ENCODE measurements at places on chromosomes 11 and 22.

GRCh38 chr11:118652681-118653181 is 26.7 kb downstream of the TREH start:
- no peak for DNase-seq

- DNase-seq, result no peak
Measured at GRCh38 chr22:27213294-27213693, 555.9 kb downstream of the MIAT start.

GRCh38 chr11:68863553-68864265 is 22.0 kb upstream of the CPT1A start:
- DNase-seq, result no peak

- DNase-seq, result no peak
Measured at GRCh38 chr11:65214212-65214845, 32.6 kb downstream of the CAPN1 start.

DNA sequence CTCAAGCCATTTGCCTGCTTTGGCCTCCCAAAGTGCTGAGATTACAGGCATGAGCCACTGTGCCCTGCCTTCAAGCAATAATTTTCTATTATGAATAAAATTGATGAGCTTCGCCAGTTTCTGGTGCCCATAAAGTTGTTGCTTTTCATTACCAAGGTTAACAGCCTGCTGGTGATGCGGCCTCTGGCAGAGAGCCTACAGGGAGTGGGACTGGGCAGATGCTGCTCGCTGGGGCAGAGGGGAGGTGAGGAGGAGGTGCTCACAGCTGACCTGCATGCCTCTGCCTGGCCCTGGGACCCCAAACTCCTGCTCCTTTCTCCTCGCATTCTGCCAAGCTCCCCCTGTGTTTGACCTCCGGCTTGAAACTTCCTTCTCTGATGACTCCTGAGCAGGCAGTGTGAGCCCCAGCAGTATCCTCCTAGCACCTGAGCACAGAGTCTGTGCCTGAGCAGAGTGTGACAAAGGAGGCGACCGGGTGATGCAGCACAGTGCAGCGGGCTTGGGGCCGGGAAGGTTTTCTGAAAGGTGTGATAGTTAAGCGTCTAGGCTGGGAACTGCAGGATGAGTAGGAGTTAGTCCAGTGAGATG is 56.1 kb upstream of the B3GAT1 start:
- DNase-seq, result no peak

- no peak for DNase-seq
Measured at GRCh38 chr22:48661984-48662383, 1165.7 kb downstream of the BRD1 start.

GRCh38 chr11:102868339-102868738 is 6.4 kb downstream of the MMP12 start:
- DNase-seq, result no peak

DNA sequence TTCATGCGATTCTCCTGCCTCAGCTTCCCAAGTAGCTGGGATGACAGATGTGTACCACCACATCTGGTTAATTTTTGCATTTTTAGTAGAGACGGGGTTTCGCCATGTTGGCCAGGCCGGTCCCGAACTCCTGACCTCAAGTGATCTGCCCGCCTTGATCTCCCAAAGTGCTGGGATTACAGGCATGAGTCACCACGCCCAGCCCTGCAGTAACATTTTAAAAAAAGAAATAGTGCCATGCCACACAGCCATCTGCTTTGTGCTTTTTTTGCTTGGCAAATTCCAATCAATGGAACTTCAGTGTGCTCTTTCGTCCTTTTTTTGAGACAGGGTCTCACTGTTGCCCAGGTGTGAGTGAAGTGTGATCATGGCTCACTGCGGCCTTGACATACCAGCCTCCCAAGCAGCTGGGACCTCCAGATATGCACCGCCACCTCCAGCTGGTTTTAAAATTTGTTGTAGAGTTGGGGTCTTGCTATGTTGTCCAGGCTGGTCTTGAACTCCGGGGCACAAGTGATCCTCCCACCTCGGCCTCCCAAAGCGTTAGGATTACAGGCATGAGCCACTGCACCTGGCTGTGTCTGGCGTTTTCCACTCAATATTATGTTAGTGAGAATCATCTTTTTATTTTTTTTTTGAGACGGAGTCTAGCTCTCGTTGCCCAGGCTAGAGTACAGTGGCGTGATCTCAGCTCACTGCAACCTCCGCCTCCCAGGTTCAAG is 1.8 kb upstream of the CHADL start:
- DNase-seq, result no peak

- DNase-seq, result no peak
Measured at GRCh38 chr22:26527574-26528465, 15.5 kb upstream of the TFIP11 start.

DNA sequence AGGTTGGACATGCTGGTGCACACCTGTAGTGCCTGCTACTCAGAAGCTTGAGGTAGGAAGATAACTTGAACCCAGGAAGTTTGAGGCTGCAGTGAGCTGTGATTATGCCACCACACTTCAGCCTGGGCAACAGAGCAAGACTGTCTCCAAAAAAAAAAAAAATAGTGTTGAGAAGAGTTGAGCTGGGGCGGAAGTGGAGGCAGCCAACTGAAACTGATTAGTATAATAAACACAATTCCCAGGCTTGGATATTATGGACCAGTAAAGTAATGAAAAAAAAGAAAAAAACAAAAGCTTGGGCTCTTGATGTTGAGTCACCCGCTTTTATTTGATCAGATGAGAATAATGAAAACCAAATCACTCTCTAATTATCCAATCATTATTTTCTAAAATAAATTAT is 21.0 kb downstream of the LDLRAD3 start:
- DNase-seq, result no peak

DNA sequence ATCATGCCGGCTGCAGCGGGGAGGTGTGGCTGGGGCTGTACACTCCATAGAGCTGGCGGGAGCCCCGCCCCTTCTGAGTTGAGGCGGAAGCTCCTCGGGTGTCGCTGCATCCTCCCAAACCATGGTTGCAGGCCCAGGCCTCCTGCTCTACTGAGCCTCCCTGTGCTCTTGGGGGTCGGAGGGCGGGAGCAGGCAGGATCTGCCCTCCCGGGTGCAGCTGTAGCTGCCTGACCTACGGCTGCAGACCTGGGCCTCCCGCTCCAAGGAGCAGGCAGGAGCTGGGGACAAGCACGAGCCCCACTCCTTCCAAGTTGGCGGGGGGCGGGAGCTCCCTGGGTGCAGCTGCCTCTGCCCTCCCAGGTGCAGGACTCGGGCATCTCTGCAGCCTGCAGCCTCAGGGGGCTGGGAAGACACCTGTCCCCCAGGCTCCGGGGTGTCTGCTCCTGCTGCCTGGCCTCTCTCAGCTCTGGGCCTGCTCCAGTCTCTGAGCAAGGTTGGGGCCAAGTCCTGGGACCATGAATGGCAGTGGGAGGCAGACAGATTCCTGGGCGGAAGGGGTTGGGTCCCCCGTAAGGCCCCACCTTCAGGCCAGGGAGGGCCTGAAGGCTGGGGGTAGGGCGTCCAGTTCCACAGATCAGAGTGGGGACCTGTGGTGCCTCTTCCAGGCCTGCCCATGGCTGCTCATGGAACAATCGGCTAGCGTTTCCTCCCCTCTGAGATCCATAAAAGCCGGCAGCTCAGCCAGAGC is 46.4 kb upstream of the SC5D start:
- no peak for DNase-seq

DNA sequence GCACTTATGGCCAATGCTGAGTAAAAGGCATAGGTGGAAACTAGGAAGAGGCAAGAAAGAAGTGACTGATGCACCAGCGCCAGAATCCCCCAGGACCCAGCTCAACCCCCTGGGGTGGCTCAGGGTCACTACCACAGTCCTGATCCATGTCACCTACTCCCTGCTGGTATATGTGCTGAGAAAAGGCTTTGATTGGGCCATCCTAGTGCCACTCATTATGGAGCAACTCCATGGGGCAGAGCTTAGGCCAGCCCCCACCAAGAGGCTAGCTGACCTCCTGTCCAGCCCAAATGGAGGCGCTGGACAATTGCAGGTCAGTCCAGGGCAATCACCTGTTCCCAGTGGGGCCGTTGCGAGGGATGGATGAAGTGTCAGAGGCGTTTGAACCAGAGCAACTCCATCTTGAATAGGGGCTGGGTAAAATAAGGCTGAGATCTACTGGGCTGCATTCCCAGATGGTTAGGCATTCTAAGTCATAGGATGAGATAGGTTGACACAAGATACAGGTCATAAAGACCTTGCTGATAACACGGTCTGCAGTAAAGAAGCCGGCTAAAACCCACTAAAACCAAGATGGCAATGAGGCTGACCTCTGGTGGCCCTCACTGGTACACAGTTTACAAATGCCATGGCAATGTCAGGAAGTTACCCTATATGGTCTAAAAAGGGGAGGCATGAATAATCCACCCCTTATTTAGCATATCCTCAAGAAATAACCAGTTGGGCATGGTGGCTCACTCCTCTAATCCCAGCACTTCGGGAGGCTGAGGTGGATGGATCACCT is 20.6 kb upstream of the DAGLA start:
- DNase-seq, result no peak

Measured in ACHN (cell line).